ENCODE measurements at places on chromosomes 4 and X. TPM values are rescaled to one million over a fixed set of nuclear protein-coding genes. Genes with fewer than 3 reads are reported as not detected.

DNA sequence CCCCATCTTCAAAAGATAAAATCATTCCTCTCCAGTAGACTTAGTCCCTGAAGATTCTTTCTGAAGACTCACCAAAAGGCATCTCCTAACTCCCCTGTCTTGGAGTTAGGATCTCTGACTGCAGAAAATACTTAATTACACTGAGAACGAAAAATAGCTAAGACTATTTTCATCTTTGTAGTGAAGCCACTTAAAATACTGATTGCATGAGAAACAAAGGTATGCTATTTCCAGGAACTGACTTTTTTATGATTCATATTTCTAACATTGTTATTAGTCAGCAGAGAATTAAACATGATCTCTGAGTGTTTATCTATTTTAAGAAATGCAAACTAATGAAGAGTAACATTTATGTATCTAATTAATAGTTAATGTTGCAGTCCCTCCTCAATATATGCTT is 71.8 kb upstream of the NR3C2 start:
- H3K4me3 ChIP-seq: no peak overlapping the region
- no peaks in the 10 kb centered on the region for H3K27me3 ChIP-seq
- no peak overlapping the region for H3K27ac ChIP-seq
- no peak for DNase-seq
- no peaks in the 10 kb centered on the region for H3K4me1 ChIP-seq

- H3K27me3 ChIP-seq: no peaks in the 10 kb centered on the region
- H3K4me3 ChIP-seq: no peak overlapping the region
- H3K36me3 ChIP-seq: no peaks in the 10 kb centered on the region
- no peak for DNase-seq
- H3K4me1 ChIP-seq: no peaks in the 10 kb centered on the region
Observed at GRCh38 chr4:77635876-77636275, 30.3 kb downstream of the CXCL13 start.

DNA sequence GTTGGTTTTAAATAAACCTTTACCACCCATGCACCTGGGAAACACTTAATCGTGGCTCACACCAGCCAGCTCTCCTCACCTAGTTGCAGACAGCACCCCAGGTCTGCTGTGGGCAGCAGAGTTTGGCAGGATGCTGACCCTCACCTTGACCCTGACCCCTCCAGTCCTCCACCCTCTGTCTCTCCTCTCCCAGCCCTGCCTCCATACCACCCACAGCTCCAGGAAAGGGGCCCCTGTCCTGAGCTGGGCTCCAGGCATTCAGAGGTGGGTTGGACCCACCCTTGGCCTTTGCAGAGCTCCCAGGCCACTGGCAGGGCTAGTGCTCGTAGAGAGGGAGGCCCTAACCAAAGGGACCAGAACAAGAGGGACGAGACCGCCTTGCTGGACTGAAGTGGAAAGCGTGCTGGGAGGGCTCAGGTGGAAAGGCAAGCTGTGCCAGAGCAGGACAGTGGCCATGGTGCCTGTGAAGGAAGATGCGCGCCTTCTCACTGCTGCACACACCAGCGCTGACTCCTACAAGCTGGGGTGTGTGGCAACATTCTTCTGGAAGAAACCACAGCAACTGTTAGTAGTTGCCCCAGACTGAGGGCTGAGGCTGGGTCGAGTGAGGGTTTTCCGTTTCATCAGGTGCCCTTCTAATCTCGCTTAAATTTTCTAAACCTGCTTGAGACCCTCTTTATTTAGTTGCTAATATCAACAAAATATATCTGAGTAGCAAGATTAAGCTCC is 10.7 kb upstream of the S100P start:
- no peaks in the 10 kb centered on the region for H3K36me3 ChIP-seq
- no peak overlapping the region for H3K27ac ChIP-seq
- DNase-seq: no peak
- no peaks in the 10 kb centered on the region for H3K4me1 ChIP-seq
- H3K4me3 ChIP-seq: no peak overlapping the region
- no peaks in the 10 kb centered on the region for H3K27me3 ChIP-seq

DNA sequence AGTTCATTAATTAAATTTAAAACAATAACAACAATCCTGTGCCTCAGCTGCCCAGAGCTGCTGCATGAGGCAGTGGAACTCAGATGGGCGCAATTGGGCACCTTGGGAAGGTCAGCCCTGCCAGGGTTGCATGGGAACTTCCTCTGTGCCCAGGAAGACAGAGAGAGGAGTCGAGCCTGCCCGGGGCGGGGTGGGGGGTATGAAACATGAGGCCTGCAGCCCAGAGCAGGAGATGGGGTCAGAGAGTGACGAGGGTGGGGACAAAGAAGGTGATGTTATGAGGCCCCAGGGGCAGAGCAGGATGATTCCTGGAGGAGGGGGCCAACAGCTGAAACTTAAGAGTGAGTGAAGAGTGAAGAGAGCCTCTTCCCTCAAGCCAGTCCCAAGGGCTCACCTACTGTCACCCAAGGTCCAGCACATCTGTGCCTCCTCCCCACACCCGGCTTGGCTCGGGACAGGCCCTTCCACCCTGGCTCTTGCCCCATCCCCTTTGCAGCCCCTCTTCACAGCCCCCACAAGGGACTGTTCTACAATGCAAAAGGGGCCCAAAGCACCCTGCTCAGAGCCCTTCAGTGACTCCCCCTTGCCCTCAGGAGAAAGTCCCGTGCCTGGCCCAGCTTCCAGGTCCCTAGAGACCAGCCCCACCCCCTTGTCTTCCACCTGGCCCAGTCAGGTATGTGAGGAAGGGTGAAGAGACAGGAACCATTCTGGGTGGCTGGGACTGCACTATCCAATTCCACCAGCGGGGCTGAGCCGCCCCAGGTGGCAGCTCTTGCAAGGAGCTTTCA is 31.4 kb downstream of the HMX1 start:
- H3K27ac ChIP-seq: no peak overlapping the region
- no peaks in the 10 kb centered on the region for H3K4me1 ChIP-seq
- no peaks in the 10 kb centered on the region for H3K27me3 ChIP-seq
- DNase-seq: no peak
- no peak overlapping the region for H3K4me3 ChIP-seq

GRCh38 chrX:12954981-12955380 is 19.9 kb upstream of the TMSB4X start:
- peak overlapping the region; percentile 49 for H3K27ac ChIP-seq
- H3K27me3 ChIP-seq: no peaks in the 10 kb centered on the region
- DNase-seq: no peak
- no peaks in the 10 kb centered on the region for H3K4me1 ChIP-seq
- H3K4me3 ChIP-seq: no peak overlapping the region
- H3K36me3 ChIP-seq: no peaks in the 10 kb centered on the region

DNA sequence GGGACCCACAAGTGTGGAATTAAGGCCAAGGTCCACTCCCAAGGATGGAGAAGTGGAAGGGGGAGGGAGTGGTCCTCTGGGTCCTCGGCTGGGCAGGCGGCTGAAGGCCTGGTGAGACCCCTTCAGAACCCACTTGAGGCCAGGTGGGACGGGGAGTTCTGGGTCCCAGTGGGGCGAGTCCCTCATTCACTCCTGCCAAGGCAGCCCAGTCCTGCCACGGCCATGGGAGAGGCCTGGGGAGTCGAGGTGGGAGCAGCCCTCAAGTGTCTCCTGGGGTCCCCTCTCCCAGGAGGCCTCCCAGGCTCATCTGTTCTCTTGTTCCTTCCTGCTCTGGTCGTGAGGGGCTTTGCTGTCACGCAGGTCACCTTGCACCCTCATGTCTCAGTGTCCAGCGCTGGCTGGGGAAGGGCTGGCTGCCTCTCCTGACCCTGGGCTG is 6.1 kb upstream of the SH3BP2 start:
- H3K36me3 ChIP-seq: no peaks in the 10 kb centered on the region
- no peaks in the 10 kb centered on the region for H3K4me1 ChIP-seq
- no peak overlapping the region for H3K4me3 ChIP-seq
- H3K27me3 ChIP-seq: no peaks in the 10 kb centered on the region

GRCh38 chr4:2092669-2093053 is 33.5 kb downstream of the NAT8L start:
- no peaks in the 10 kb centered on the region for H3K36me3 ChIP-seq
- no peak overlapping the region for H3K4me3 ChIP-seq
- H3K27me3 ChIP-seq: no peaks in the 10 kb centered on the region
- DNase-seq: no peak
- H3K4me1 ChIP-seq: no peaks in the 10 kb centered on the region
- no peak overlapping the region for H3K27ac ChIP-seq

The NUP62CL gene
- 1.3 TPM for total RNA-seq

The PRDM8 gene
- total RNA-seq: 1.7 TPM

The NMU gene
- total RNA-seq: 0.39 TPM

GRCh38 chr4:54281054-54281766 is 52.1 kb downstream of the PDGFRA start:
- DNase-seq: peak; percentile 80
- peak overlapping the region; percentile 74 for H3K27ac ChIP-seq
- H3K27me3 ChIP-seq: no peaks in the 10 kb centered on the region
- H3K36me3 ChIP-seq: no peaks in the 10 kb centered on the region
- H3K4me3 ChIP-seq: no peak overlapping the region
- peaks cover 41% of the 10 kb centered on the region for H3K4me1 ChIP-seq

- DNase-seq: no peak
- H3K36me3 ChIP-seq: no peaks in the 10 kb centered on the region
- no peak overlapping the region for H3K4me3 ChIP-seq
- H3K4me1 ChIP-seq: no peaks in the 10 kb centered on the region
Observed at GRCh38 chrX:140586951-140587350, 82.1 kb upstream of the SOX3 start.

GRCh38 chrX:136866337-136867095 is 14.0 kb downstream of the RBMX start:
- H3K27ac ChIP-seq: peak overlapping the region; percentile 26
- no peaks in the 10 kb centered on the region for H3K36me3 ChIP-seq
- no peaks in the 10 kb centered on the region for H3K27me3 ChIP-seq
- H3K4me1 ChIP-seq: no peaks in the 10 kb centered on the region
- H3K4me3 ChIP-seq: no peak overlapping the region
- DNase-seq: peak; percentile 33

GRCh38 chr4:48409203-48409602 is 67.9 kb downstream of the SLAIN2 start:
- H3K4me1 ChIP-seq: no peaks in the 10 kb centered on the region
- H3K27ac ChIP-seq: no peak overlapping the region
- H3K27me3 ChIP-seq: no peaks in the 10 kb centered on the region
- no peak for DNase-seq
- H3K4me3 ChIP-seq: no peak overlapping the region

The PCSK1N gene
- total RNA-seq: 1.0 TPM

The MAPK10 gene
- 11.6 TPM for total RNA-seq

DNA sequence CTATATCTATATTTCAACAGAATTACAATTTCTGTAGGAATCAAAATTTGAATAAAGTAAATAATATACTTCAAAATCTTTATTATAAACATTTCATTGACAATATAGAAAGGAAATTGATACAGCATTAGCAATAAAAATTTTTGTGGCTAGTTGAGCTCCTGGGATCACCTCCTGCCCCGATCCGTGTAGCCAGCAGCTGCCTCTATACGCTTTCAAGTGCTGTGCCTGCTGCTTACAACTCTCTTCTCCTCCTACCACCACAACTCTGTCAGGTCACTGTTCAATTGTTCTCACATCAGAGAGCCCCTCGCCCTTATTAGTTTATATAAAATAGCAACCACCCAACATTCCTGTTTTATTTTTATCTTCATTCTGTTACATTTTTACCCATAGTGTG is 27.6 kb downstream of the INPP4B start:
- H3K27me3 ChIP-seq: no peaks in the 10 kb centered on the region
- H3K4me1 ChIP-seq: no peaks in the 10 kb centered on the region
- no peak overlapping the region for H3K27ac ChIP-seq
- no peaks in the 10 kb centered on the region for H3K36me3 ChIP-seq
- H3K4me3 ChIP-seq: no peak overlapping the region
- no peak for DNase-seq

DNA sequence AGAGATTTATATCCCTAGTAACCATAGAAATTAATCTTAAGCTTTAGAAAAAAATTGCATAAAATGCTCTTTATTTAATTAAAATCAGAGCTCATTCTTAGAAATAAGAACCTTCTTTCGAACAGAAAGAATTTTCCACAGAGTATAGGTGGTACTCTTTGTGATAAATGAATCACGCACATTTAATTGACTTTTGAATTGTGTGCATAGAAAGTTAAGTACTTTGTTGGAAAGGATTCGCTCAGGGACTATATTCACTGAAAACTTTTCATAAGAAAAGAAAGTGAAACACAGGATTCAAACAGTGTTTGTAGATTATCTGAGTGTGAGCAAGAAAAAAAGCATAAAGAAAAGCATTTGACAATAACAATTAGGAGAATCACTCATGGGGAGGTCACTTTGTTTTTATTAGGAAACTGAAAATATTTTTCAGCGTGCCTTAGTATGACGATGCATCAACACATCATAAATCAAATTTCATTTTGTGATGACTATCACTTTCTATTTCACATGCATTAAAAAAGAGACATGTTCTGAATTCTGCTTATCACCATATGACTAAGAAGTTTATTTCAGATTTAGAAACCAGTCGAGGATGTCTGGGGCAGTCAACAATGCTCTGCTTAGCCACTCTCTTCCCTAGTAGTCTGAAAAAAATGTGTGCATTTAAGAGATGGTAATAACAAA is 49.5 kb downstream of the STX18 start:
- no peak for DNase-seq
- H3K27ac ChIP-seq: peak overlapping the region; percentile 38
- no peaks in the 10 kb centered on the region for H3K27me3 ChIP-seq
- H3K4me3 ChIP-seq: peak overlapping the region; percentile 15

The PI4K2B gene
- 29.3 TPM for total RNA-seq

The BOD1L1 gene
- 22.0 TPM for total RNA-seq

GRCh38 chr4:145937971-145938611 is 532 bp downstream of the ZNF827 start:
- no peaks in the 10 kb centered on the region for H3K36me3 ChIP-seq
- H3K4me1 ChIP-seq: peaks cover 37% of the 10 kb centered on the region
- peak overlapping the region; percentile 70 for H3K4me3 ChIP-seq
- H3K27me3 ChIP-seq: no peaks in the 10 kb centered on the region
- H3K27ac ChIP-seq: peak overlapping the region; percentile 87
- DNase-seq: peak; percentile 27

DNA sequence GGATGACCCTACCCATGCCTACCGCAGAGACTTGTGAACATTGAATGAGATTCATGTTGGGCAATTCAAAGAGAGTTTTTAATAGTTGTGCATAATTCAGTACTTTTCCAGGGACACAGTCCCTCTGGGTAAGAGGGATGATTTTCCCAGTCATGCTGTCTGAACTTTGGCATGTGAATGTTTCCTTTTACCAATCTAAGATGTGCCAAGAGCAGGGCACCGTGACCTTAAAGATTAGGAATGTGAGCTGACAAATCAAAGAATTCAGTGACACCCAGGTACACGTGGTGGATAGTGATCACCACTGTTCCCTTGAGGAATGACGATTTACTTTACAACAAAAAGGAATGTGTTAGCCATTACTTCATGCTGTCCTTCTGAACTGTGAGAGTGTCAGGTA is 515.6 kb downstream of the PPARGC1A start:
- no peaks in the 10 kb centered on the region for H3K36me3 ChIP-seq
- no peaks in the 10 kb centered on the region for H3K4me1 ChIP-seq
- H3K4me3 ChIP-seq: no peak overlapping the region
- H3K27me3 ChIP-seq: no peaks in the 10 kb centered on the region
- DNase-seq: peak; percentile 31

The HS6ST2 gene
- total RNA-seq: 6.0 TPM

The TRIML2 gene
- total RNA-seq: 0.31 TPM

- DNase-seq: no peak
- no peaks in the 10 kb centered on the region for H3K36me3 ChIP-seq
- H3K4me1 ChIP-seq: no peaks in the 10 kb centered on the region
- peaks cover 31% of the 10 kb centered on the region for H3K27me3 ChIP-seq
Observed at GRCh38 chrX:86149119-86149518, 868 bp downstream of the DACH2 start.

All from adrenal gland (tissue), 19 donors.